ENCODE measurements at places on chromosomes 16 and 17. TPM values are rescaled to one million over a fixed set of nuclear protein-coding genes. Genes with fewer than 3 reads are reported as not detected.

The NRN1L gene
- total RNA-seq = 2.5 TPM

The CCDC40 gene
- 6.9 TPM for total RNA-seq

DNA sequence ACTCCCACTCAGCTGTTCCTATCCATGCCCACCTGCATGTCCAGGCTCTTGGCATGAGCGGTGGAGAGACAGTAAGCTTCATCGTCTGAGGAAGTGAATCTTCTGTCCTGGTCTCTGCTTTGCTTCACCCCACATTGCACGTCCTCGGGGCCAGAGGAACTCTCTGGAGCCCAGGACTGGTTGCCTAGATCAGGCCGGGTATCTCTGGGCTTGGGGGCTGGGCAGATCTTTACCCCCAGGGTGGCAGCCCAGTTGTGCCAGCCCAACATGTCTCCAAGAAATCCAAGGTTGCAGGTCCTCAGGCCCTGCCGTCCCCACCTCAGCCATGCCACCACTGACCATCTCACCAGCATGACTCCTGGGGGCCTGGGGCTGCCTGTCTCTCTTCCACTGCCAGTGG lies 58.3 kb downstream of the BEAN1 start:
- DNase-seq = no peak
- peaks cover 16% of the 10 kb centered on the region for H3K36me3 ChIP-seq
- no peaks in the 10 kb centered on the region for H3K27me3 ChIP-seq
- H3K27ac ChIP-seq = no peak overlapping the region
- H3K4me3 ChIP-seq = no peak overlapping the region

GRCh38 chr16:30394592-30395154 lies 547 bp upstream of the ZNF48 start:
- peaks cover 37% of the 10 kb centered on the region for H3K4me1 ChIP-seq
- no peak for DNase-seq
- H3K27ac ChIP-seq = peak overlapping the region; percentile 96
- no peaks in the 10 kb centered on the region for H3K27me3 ChIP-seq
